Stimulated activated CD8-positive, alpha-beta memory T cell treated with anti-CD3 and anti-CD28 coated beads, Interleukin-4, amount 100 ng/mL, for 48 hours (primary cell): ENCODE measurements at places on chromosomes 1 and 21.

DNA sequence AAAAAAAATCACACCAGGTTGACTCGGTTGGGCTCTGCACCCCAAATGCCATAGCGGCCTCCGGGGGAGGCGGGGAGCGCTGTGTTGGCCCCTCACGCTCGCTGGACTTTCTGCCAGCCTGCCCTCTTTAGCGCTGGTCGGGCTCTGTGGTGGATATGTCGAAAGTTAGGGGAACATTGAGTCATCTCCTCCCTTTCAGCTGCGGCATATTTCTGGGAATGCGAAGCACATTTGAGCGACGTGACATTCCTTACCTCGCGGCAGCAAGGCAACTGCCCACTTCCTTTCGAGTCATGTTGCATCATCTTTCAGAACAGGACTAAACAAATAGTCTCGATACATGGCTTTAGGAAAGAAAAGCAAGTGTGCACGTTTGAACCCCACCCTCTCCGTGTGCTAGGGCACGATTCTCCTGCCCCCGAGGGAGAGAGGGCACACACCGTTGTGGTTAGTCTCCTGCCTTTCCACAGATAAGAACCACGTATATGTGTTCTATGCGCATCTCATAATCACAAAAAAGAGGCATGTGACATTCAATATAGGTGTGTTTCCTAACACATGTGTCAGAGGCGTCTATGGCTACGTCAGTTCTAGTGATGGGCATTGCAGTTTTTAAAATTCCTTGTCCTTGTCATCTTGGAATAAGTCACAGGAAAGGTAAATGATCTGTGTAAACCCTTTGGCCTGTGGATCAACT lies 105.9 kb upstream of the SLC45A1 start:
- peak; percentile 32 for DNase-seq

- no peak for DNase-seq
Observed at GRCh38 chr1:3558036-3558726, 53.1 kb downstream of the MEGF6 start.

DNA sequence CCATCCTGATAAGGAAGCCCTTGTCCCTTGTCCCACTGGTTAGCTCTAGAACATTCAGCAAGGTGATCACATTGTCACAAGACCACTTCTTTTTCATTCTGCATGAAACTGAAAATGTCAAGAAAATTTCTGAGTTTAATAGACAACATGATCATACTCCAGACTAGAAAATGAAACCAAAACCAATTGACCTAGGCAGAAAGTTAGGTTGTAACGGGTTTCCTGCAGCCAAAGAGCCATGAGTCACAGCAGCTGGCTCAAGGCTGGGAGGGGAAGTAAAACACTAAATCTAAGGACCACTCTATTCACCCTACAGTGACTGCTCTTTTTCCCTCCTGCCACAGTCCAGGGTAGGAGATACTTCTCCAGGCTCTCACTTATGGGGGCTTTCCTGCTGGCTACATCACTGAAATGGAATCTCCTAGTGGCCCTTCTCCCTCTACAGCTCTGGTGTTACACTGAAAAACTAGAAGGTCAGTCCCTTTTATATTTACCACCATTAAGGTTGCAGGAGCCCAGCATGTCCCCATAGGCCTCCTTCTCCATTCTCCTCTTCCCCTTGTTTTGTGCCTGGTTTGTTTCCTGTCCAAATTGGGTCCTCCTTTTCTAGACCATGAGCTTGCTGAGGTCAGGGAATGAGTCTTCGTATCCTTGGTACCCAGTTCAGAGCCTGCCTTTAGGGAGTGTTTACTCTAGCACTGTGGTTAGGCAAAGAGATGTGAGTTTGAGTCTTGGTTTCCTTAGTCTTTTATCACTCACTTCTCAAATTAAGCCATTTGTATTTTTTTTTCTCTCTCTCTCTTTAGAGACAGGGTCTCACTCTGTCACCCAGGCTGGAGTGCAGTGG lies 236.5 kb upstream of the JUN start:
- peak; percentile 51 for DNase-seq

DNA sequence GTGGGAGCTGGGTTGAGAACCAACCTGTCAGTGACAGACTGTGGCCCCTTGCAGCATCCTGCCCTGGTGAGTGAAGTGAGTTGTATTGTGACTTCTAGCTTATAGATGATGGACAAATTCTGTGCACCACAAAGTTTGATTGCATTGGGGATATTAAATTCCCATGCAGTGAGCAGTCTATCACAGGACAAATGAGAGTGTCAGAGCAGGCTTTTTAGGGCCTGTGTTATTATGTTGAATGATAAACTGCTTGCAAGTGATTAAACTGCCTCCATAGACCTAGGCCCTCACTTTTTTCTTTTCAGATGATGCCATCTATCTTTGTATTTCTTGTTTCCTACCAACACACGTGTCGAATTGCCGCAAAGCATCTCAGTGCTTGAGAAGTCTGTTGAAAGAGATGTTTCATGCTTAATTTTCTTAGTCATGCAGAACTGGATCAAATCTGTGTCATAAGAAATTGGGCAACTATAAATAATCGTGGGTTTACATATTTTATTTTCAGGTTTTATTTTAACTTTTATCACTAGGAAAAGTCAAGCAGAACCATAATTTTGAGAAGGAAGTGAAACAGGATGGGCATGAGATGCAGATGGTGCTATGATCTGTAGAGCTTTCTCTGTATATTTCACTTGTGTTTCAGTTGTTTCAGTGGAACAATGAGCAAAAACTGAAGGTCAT lies 199.2 kb downstream of the S1PR1 start:
- no peak for DNase-seq

- no peak for DNase-seq
Observed at GRCh38 chr1:169528215-169529067, 42.7 kb upstream of the SLC19A2 start.
